Activated naive CD8-positive, alpha-beta T cell treated with anti-CD3 and anti-CD28 coated beads, Interleukin-2, amount 10 ng/mL, durations not matched to agents 7 days and 5 days (primary cell): ENCODE measurements at places on chromosomes 4 and X. TPM values are rescaled to one million over a fixed set of nuclear protein-coding genes. Genes with fewer than 3 reads are reported as not detected.

SLC2A9 gene
- total RNA-seq: 0.77 TPM

MRPL1 gene
- total RNA-seq: 21.4 TPM

FANCB gene
- total RNA-seq: 9.9 TPM

GRCh38 chrX:46727441-46727840 lies 31.5 kb downstream of the SLC9A7 start:
- DNase-seq: no peak

- DNase-seq: no peak
Observed at GRCh38 chr4:180827232-180828009, 1415.8 kb upstream of the TENM3 start.

DNA sequence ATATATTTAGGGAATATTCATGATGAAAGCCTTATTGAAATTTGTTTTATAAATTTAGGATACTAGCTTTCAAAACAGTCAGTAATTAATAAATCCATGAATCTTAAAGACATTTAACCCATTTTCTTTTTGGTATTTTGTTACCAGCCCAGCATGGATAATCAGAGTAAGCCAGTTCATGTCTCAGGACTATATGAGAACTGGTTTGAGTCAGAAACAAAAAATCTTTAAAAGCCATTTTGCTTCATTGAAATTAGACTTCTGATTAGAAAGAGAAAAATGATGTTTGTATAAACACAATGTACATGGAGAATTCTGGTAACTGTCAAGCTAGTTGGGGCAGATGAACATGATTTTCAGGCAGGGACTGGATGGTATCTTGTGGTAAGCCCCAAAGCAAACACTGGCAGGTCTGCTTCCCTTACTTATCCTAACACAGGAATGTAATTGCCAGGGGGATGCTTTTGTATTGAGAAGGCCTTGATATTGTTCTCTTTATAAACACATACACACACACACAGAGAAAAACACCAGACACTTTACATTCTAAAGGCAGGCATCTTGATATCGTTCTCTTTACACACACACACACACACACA lies 9.4 kb downstream of the ARHGAP10 start:
- DNase-seq: no peak

DNA sequence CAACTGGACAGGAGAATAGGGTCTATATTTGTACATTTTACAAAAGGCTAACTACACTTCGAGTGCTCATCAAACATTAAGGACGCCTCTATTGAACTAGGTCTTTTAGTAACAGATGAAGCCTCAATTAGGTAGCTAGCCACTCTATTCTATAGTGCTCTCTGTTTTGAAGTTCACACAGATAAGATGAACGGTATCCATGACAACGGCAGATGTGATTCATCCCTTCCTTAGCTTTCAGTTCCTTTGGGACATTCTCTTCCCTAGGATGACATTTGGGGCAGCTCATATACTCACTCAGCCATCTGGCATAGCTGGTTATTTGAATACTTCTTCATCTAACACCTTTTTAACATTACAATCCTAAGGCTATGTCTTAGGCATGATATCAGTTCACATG lies 62.4 kb upstream of the WDFY3 start:
- no peak for DNase-seq

DNA sequence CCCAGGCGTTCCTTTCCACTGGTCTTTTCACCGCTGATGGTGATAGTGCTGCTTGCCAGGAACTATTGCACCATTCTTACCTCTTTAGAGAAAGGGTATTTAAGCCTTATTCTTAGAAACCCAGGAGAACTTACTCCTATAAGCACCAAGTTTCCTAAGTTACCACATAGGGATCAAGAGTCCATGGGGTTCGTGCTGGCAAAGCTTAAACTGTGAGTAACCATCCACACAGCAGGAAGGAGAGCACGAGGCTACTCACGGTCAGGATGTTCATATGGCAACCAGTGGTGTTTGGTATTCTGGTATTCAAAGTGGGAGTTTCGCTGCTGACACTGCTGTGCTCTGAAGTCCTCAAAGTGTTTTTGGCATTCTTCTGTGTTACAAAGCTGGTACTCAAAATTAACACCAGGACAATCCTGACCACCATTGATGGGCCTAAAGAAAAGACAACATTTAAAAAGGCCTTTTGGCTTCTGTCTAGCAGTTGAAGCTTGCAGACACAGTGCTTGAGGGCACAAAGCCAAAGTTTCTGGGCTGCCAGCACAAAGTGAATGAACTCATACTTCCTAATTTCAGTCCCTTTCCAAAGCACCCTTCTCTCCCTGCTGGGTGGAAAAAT lies 256.9 kb downstream of the ADAMTS3 start:
- DNase-seq: no peak
